ENCODE measurements at places on chromosomes 4 and X.

- DNase-seq = no peak
These were observed 35.1 kb upstream of the ZNF41 start for GRCh38 chrX:47518144-47518543.

DNA sequence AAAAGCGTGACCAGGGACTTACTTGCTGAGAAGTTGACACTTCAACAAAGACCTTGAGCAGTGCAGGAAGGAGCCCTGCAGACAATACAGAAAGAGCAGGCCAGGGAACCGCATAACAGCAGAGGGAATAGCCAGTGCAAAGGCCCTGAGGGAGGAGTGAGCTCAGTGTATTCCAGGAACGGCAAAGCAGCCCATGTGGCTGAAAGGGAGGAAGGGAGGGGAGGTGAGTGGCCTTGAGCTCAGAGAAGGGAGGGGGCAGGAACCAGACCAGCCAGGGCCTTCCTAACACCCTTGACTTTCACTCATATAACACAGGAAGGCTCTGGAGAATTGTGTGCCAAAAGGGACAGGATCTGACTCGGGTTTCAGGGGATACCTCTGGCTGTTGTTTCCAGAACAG lies 112.2 kb downstream of the BCOR start:
- DNase-seq = no peak

DNA sequence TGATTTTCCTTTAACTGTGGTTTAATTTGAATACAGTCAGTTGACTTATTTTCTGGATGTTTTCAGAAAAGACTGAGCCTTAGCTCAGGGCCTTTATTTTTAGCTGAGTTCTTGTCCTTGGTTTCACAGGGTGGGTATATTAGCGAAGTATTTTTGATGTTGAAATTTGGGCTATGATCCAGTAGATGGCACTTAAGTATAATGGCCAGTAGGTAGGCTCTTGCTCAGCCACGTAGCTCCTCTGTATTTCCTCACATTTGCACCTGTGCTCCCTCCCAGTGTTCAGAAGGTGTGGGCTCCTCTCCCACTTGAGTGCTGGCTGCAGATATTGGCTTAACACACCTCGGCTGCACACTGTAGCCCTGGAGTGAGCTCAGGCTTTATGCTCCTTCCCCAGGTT lies 549.9 kb upstream of the AMOT start:
- no peak for DNase-seq

DNA sequence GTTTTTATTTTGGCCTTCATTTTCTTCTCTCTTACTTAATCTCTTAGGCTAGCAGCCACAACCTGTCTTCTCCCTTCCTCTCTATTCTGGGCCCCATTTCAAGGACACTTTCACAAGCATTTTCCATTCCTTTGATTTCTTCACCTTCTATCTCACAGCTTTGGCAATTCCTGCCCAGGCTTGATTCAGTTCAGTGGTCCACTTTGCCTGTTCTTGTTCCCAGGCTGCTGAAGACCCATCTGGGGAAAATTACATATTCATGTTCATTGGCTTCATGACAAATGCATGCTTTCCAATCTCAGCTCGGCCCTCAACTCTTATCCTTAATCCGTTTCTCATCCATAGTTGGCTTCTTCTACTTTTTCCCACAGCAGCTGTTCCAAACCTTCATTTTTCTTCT lies 38.7 kb upstream of the LPAR4 start:
- DNase-seq = no peak

- DNase-seq = no peak
These were observed 62.2 kb downstream of the RTL5 start for GRCh38 chrX:72069350-72070160.

DNA sequence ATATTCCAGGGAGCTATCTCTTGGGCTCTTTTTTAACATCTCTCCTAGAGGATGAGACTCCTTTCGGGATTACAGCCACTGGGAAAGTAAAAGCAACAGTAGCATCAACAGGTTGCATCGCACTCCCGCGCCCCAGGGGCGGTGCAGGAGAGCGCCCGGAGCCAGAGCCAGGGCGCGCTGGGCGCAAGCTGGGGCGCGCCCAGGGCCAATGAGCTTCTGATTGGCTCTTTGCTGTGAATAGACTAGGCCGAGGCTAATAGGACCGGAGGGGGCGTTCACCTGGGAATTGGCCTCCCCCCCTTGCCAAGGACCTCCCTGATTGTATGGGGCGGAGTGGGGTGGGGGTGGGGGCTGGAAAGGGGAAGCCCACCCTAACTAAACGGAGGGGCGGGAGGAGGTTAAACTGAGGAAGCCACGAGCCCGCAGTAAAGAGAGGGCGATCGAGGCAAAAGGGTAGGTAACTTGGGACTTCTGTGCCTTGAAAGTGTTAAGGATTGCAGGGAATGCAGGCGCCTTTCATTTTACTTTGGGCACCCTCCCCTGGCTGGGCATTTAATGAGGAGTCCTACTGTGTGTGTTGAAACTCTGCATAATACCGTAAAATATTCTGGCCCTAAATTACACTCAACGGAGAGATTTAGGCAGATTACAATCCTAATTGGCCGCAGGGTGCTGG lies 1.1 kb upstream of the ATOH1 start:
- no peak for DNase-seq

GRCh38 chrX:108033890-108034289 lies 11.0 kb upstream of the VSIG1 start:
- no peak for DNase-seq
